ENCODE measurements at places on chromosomes 16 and 17.
A peak's percentile ranks its signal among the peaks of the same experiment; 100 is the strongest.

- no peak overlapping the region for H3K27ac ChIP-seq
- H3K4me1 ChIP-seq, result no peaks in the 10 kb centered on the region
- no peak overlapping the region for H3K4me3 ChIP-seq
- H3K36me3 ChIP-seq, result peaks cover 3% of the 10 kb centered on the region
Observed at GRCh38 chr16:1366060-1366711, 14.5 kb downstream of the GNPTG start.

- H3K27me3 ChIP-seq, result peaks cover 1% of the 10 kb centered on the region
- H3K27ac ChIP-seq, result no peak overlapping the region
- H3K4me3 ChIP-seq, result no peak overlapping the region
- H3K36me3 ChIP-seq, result peaks cover 5% of the 10 kb centered on the region
- no peak for DNase-seq
Observed at GRCh38 chr16:53541326-53541725, 38.3 kb upstream of the AKTIP start.

GRCh38 chr16:89345642-89346150, 128.2 kb downstream of the ZNF778 start:
- H3K36me3 ChIP-seq, result peaks cover 12% of the 10 kb centered on the region
- peaks cover 1% of the 10 kb centered on the region for H3K27me3 ChIP-seq
- H3K4me3 ChIP-seq, result no peak overlapping the region
- peaks cover 40% of the 10 kb centered on the region for H3K4me1 ChIP-seq
- no peak for DNase-seq

DNA sequence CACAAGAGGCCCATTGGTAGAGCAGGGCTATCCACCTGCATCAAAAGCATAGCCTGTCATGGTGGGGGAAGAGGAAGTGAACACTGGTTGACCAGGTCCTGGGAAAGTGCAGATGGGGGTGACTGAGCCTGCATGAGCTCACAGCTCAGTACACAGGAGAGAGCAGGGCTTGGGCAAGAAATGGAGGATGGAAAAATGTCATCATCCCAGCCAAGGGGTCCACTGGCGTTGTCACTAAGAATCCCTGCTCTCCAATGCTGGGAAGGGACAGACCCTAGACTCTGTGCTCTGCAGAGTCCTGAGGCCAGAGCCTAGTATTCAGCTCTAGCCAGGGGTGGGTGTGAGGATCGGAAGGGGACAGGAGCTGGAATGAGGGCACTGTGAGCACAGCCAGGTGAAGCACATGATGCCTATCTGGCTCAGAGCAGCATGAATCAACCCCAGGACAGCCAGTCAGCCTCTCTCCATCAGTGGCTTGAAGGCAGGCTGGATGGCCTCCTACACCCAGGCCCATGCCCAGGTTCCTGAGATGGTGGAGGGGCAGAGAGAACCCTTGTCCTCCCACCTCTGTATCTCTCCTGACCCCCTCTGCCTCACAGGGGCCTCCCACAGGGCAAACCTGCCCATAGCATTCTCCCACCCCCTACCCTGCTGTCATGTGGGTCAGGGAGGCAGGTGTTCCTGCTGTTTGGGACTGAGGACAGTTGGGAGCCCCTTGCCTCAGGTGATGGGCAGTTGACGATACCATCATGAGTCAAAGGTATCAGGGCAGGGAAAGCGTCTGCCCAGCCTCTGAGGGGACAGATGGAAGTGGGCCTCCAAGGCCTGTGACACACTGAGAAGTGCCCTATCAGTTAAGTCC, 13.8 kb upstream of the CTCF start:
- peaks cover 31% of the 10 kb centered on the region for H3K4me1 ChIP-seq
- H3K36me3 ChIP-seq, result peaks cover 31% of the 10 kb centered on the region
- DNase-seq, result no peak

DNA sequence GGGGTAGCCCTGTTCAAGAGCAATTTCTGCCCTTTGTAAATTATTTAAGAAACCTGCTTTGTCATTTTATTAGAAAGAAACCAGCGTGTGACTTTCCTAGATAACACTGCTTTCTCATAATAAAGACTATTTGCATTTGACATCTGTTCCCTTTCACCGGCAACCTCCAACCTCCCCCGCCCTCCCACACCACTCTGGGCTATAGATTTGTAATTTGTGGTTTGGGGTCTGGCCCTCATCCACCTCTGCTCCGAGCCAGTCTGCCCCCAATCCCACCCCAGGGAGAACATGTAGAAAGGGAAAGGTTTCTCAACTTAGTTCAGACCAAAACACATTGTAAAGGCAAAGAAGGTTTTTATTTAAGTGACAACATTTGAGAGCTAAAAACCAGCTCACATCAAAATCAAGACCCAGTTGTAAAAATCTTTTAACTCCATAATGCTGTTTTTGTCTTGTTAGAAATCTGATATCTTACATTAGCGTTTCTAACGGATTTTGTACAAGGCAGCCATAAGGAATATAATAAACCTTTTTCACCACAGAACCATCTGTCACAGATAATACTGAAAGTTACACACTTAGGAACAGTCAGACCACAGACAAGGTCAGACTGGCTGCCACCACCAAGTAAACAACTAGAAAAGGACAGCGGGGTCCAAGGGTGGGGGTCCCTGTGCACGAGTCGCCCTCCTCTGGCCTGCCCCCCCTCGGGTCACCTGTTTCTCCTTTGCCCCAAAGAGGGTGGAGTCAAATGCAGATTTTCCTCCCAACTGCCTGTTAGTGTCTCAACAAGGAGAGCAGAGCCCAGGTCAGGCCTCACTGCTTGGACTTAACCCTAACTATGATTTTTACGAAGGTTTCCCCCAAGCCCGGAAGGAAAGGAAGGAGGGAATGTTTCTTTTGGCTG, 6.9 kb downstream of the PIMREG start:
- H3K27me3 ChIP-seq, result peaks cover 4% of the 10 kb centered on the region
- peak overlapping the region; percentile 16 for H3K27ac ChIP-seq
- peaks cover 31% of the 10 kb centered on the region for H3K4me1 ChIP-seq

DNA sequence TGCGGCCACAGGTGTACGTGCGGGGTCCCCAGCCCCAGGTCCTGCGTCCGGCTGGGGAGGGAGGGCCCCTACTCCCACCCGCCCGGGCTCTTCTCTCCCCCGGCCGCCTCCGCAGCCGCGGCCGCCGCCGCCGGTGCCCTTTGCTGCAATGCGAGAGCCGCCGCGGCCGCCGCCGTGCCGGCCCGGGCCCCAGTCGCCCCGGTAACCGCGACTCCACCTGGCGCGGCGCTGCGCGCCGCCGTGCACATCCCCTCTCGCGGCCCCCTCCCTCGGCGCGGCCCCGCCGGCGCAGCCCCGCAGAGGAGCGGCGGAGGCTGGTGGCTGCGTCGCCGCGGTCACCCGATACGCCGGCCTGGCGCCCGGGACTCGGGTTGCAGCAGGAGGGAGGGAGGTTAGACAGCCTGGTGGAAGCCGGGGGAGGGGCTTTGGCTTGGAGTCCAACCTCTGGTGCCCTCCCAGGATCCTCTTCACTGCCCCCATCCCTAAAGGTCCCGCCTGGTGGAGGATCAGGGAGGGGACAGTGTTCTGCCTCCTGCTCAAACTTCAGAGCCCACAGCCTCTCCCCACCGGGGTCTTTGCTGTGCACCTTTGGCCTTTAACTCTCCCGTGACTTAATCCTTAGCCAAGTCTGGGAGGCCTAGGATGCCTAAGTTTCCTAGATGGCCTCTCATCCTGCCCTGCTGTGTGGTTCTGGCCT, 32.9 kb downstream of the SRCIN1 start:
- no peak overlapping the region for H3K4me3 ChIP-seq
- DNase-seq, result peak; percentile 35
- peaks cover 60% of the 10 kb centered on the region for H3K27me3 ChIP-seq

DNA sequence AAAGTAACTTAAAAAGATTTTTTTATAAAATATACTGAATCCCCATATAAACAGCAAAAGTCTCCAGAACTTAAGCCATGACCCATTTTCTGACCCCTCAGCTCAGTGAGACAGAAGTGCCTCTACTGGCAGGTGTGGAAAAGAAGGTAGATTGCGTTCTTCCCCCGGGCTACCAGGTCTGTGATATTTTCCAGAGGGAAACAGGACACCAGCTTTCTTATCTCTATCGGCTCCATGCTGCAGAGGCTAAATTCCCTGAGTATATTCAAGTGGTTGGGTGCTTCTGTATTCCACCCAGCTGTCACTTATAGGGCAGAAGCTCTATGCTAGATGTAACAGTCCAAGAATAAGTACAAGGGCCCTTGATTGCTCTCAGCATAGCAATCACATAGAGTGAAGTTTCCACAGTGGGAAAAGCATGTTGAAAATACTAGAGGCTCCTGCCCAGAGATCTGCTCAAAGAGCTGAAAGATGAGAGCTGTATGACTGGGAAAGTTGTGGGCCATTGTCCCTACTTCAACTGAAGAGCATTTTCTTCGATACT, 687.3 kb downstream of the CDH11 start:
- H3K27ac ChIP-seq, result no peak overlapping the region
- H3K4me1 ChIP-seq, result peaks cover 2% of the 10 kb centered on the region
- H3K27me3 ChIP-seq, result peaks cover 2% of the 10 kb centered on the region
- no peak overlapping the region for H3K4me3 ChIP-seq

- H3K27me3 ChIP-seq, result peaks cover 5% of the 10 kb centered on the region
- no peaks in the 10 kb centered on the region for H3K36me3 ChIP-seq
- no peak within 1 kb of the TSS for H3K27ac ChIP-seq
- DNase-seq, result peak; percentile 88
- H3K4me1 ChIP-seq, result peaks cover 5% of the 10 kb centered on the region
- H3K4me3 ChIP-seq, result peak within 1 kb of the TSS; percentile 90
Observed at GRCh38 chr16:66696669-66697630, at the start of gene CMTM4. CMTM4 (minus strand) TSS chr16:66696743; CDS start chr16:66696525, 218 bp downstream.

- peaks cover 21% of the 10 kb centered on the region for H3K4me1 ChIP-seq
- no peak overlapping the region for H3K27ac ChIP-seq
- peaks cover 15% of the 10 kb centered on the region for H3K36me3 ChIP-seq
- H3K4me3 ChIP-seq, result no peak overlapping the region
- peaks cover 11% of the 10 kb centered on the region for H3K27me3 ChIP-seq
- no peak for DNase-seq
Observed at GRCh38 chr16:49575346-49576172, 202.0 kb downstream of the C16orf78 start.

GRCh38 chr16:84730406-84731106, 30.8 kb downstream of the USP10 start:
- H3K4me3 ChIP-seq, result no peak overlapping the region
- no peaks in the 10 kb centered on the region for H3K27me3 ChIP-seq
- DNase-seq, result peak; percentile 26
- H3K27ac ChIP-seq, result peak overlapping the region; percentile 95
- H3K36me3 ChIP-seq, result no peaks in the 10 kb centered on the region
- H3K4me1 ChIP-seq, result peaks cover 51% of the 10 kb centered on the region

DNA sequence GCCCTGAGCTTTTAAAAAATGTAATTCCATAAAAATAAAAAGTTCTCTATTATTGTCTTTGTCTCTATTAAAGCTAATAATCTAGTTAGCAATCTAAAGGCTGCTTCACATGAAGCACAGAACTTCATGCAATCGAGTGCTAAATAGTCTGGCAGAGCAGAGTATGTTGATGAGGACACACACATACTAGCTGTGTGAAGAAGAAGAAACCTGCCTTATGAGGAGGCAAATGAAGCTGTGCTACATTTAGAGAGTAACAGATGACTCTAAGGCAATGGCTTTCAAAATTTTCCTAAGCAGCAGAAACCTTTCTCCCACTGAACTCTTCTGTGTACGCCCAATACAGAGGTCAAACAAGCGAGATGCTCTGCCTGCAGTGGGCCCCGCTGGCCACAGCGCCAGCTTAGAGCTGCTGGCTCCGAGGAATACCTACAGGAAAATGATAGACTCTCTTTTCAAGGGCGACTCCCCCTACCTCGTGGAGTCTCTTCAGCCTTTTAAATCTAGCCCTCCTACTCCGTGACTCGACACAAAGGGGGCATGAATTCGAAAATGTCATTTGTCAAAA, 39.2 kb downstream of the GNA13 start:
- peaks cover 3% of the 10 kb centered on the region for H3K4me1 ChIP-seq
- H3K36me3 ChIP-seq, result peaks cover 16% of the 10 kb centered on the region
- DNase-seq, result no peak
- H3K27me3 ChIP-seq, result no peaks in the 10 kb centered on the region
- no peak overlapping the region for H3K27ac ChIP-seq

GRCh38 chr17:78972507-78973105, 7.1 kb downstream of the LGALS3BP start:
- H3K4me1 ChIP-seq, result peaks cover 17% of the 10 kb centered on the region
- H3K27ac ChIP-seq, result no peak overlapping the region
- H3K27me3 ChIP-seq, result peaks cover 2% of the 10 kb centered on the region
- H3K36me3 ChIP-seq, result no peaks in the 10 kb centered on the region
- H3K4me3 ChIP-seq, result no peak overlapping the region
- no peak for DNase-seq

GRCh38 chr17:5468075-5468473, 708 bp downstream of the DHX33 start:
- H3K36me3 ChIP-seq, result peaks cover 17% of the 10 kb centered on the region
- peaks cover 3% of the 10 kb centered on the region for H3K27me3 ChIP-seq
- H3K27ac ChIP-seq, result peak overlapping the region; percentile 87
- peaks cover 28% of the 10 kb centered on the region for H3K4me1 ChIP-seq

GRCh38 chr16:68370581-68371275, 59.9 kb downstream of the PRMT7 start:
- no peaks in the 10 kb centered on the region for H3K4me1 ChIP-seq
- H3K27ac ChIP-seq, result no peak overlapping the region
- H3K36me3 ChIP-seq, result no peaks in the 10 kb centered on the region
- DNase-seq, result no peak
- H3K27me3 ChIP-seq, result peaks cover 9% of the 10 kb centered on the region

DNA sequence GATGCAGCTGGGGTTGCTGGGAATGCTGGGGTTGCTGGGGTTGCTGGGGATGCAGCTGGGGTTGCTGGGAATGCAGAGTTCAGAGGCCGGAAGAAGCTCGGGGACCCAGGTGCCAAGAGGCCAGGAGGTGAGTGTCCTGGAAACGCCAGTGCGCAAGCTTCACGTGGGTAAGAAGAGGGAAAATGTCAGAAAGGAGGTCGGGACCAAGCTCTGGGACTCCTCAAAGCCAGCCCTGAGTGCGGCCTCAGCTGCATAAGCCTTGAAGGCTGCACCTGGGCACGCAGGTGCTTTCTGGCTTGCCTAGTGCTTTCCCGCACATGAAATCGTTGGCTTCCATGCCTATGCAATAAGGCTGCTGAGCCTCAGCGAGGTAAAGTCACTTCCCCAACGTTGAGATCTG, 48.3 kb downstream of the PITPNM3 start:
- H3K27me3 ChIP-seq, result peaks cover 2% of the 10 kb centered on the region
- peaks cover 7% of the 10 kb centered on the region for H3K36me3 ChIP-seq
- no peak overlapping the region for H3K27ac ChIP-seq
- H3K4me3 ChIP-seq, result no peak overlapping the region
- no peak for DNase-seq

DNA sequence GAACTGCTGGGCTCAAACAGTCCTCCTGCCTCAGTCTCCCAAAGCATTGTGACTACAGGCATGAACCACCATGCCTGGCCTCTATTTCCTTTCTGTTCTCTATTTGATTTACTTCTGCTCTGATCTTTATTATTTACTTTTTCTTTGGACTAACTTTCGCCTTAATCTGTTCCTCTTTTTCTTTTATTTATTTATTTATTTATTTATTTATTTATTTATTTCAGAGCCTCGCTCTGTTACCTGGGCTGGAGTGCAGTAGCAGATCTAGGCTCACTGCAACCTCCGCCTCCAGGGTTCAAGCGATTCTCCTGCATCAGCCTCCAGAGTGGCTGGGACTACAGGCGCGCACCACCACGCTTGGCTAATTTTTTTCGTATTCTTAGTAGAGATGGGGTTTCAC, 1158.3 kb upstream of the GOT2 start:
- DNase-seq, result no peak
- no peak overlapping the region for H3K27ac ChIP-seq
- H3K4me1 ChIP-seq, result no peaks in the 10 kb centered on the region
- H3K36me3 ChIP-seq, result no peaks in the 10 kb centered on the region
- H3K27me3 ChIP-seq, result no peaks in the 10 kb centered on the region

Measured in endothelial cell (in vitro differentiated cells).